Stimulated activated CD4-positive, alpha-beta T cell treated with anti-CD3 and anti-CD28 coated beads, Interleukin-1b, Interleukin-23, amount 100 ng/mL, for 4 hours (primary cell): ENCODE measurements at places on chromosomes 4 and X.

GRCh38 chrX:20128670-20129069 lies 12.0 kb upstream of the MAP7D2 start:
- DNase-seq: no peak

DNA sequence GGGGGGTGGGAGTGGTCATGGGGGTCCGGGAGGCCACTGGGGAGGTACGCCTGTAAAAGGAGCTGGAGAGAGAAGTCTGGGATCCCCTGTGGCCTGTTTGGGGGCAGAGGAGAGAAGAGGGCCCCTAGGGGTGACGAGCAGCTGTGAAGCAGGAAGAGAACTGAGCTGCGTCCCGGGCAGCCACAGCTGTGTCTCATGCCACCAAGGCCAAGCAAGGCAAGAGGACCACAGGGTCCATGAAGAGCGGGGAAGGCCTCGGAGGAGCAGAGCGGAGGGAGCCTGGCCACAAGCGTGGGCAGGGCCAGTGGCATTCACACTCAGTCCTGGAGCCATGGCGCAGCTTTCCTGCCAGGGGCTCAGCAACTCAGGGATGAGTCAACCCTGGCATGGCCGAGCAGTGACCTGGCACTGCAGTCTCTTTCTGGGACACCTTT lies 13.6 kb upstream of the NAT8L start:
- no peak for DNase-seq

DNA sequence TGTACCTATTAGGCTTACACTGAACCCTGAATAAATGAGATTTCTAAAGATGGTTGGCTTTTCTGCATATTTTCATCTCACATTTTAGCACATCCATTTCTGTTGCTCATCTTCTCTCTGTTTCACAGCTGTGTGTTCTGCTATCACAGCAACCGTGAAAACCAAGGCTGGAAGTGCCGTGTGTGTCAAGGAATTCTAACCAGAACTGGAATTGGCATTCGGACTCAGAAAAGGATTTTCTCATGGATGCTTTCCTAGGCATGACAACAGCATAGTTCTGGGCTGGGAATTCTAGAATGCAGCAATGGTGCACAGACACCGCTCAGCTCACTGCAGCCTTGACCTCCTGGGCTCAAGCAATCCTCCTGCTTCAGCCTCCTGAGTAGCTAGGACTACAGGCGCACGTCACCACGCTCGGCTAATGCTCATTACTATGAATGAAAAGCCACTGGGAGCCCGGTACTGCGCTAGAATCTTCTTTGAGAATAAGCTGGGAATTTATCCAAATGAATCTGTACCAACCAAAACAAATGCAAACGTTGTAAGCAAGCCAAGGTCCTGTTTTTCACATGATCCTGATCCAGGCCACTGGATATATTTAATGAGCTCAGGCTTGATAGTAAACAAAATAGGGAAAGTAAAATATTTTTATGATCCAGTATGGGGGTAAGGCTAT lies 105.2 kb downstream of the RBM47 start:
- DNase-seq: no peak

DNA sequence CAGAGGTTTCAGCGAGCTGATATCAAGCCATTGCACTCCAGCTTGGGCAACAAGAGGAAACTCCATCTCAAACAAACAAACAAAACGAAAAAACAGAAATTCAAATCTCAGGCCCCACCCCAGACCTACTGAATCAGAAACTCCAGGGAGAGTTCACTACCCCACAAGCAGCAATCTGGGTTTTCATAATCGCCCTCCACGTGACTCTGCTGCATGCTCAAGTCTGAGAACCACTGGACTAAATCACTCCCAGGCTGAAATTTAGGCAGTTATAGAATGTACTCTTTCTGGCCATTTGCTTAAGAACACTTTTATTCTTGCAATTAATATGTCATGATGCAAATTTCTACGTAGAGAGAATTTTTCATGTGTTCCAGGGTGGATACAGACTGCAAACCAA lies 287.3 kb downstream of the USP46 start:
- DNase-seq: no peak

DNA sequence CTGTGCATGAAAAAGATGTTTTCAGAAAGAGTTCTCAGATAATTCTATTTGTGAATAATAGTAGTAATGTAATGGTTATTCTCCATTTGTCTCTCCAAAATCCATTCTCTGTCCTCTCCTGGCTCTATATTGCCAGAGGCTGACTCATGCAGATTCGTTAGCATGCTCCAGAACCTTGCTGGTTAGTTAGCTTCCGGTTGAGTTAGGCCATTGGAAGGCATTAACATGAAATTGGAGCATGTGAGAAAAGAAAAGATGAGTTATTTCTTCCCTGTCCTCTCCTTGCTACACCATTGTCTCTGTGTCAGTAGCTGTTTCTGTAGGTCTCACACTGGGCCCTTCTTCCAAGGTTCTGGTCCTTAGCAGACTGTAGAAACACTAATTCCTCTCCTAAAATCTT lies 23.5 kb upstream of the PRDM8 start:
- no peak for DNase-seq

GRCh38 chr4:48015216-48015615 lies 1.3 kb downstream of the CNGA1 start:
- no peak for DNase-seq

- no peak for DNase-seq
These were observed 120.1 kb upstream of the NAP1L5 start for GRCh38 chr4:88817740-88818139.

DNA sequence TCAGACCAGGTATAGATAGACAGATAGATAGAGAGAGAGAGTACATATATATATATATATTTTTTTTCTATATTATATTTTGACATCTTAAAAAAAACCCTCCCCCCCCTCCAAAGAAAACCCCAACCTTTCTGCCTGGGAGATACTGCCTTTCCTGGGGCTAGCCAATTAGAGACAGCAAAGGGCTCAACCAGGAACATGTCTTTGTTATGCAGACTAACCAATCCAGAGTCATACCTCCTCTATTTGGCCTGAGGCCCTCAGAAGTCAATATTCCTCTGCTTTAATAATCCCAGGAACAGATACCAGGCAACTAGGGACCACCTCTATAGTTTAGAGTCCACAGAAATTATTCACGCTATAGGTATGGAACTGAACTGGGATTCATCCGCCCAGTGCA lies 135.6 kb upstream of the MAD2L1 start:
- DNase-seq: no peak

GRCh38 chr4:183967266-183967665 lies 62.2 kb downstream of the STOX2 start:
- no peak for DNase-seq

DNA sequence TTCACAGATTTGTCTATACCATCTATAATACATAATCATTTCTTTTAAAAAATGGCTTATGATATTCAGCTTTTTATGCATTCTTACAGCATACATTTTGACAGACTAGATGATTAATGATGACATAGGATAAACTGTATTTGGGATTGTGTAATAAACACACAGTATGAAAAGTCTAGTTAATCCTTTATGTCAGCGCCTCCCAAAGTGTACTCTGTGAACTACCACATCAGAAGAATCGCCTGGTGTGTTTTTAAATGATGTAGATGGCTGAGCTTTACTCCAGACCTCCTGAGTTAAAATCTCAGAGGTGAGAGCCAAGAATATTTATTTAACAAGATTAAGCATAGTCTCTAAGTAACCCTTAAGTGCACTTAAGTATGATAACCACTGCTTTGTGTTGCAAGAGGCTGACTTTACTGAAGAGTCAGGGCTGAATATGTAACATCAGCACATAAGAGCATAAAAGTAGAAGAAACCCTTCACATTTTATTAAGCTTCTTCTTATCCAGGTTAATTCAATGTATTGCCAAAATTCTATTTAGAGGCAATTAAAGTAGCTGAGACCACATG lies 104.2 kb downstream of the ANK2 start:
- no peak for DNase-seq

- DNase-seq: no peak
These were observed 681.4 kb downstream of the GABRG1 start for GRCh38 chr4:45442466-45442865.

- DNase-seq: no peak
These were observed 34.1 kb upstream of the CLDN24 start for GRCh38 chr4:183356173-183356830.

GRCh38 chrX:153321381-153322124 lies at the start of gene PNMA6F:
Gene PNMA6F, minus strand, starts transcription at chrX:153321767. Its CDS starts 1,093 bp downstream, at chrX:153320674.
- DNase-seq: no peak

DNA sequence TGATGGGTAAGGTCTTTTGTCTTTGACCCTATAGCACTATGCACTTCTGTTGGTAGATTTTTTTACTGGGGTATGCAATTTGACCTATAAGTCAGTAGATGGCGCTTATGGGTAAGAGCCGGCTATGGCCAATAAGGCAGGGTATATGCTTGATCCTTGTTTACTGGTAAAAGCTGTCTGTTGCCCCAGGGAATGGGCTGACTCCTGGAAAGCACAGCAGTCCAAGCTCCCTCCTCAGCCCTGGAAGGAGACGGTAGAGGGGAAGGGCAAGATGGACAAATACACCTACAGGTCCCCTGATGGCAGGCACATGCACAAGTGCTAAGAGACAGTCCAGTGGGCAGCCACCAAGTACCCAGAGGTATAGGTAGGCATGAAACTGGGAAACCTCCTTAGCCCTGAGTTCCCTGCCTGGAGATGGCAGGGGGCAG lies 63.7 kb downstream of the ADAMTS3 start:
- DNase-seq: no peak

GRCh38 chr4:71713611-71714203 lies 70.2 kb downstream of the GC start:
- no peak for DNase-seq

GRCh38 chrX:38249965-38250364 lies 29.3 kb upstream of the SRPX start:
- no peak for DNase-seq

DNA sequence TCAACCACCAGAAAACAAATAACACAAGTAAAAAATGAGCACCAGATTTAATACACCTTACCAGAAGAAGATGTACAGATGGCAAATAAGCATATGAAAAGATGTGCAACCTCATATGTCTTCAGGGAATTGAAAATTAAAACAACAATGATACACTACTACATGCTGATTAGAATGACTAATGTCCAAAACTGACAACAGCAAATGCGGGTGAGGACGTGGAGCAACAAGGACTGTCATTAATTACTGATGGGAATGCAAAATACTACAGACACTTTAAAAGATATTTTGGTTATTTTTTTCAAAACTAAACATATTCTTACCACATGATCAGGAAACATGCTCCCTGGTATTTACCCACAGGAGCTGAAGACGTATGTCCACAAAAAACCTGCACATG lies 140.3 kb downstream of the FRYL start:
- DNase-seq: no peak

- DNase-seq: no peak
These were observed 348.6 kb downstream of the TRAM1L1 start for GRCh38 chr4:116736756-116737155.

- no peak for DNase-seq
These were observed 10.5 kb downstream of the PPAT start for GRCh38 chr4:56424697-56425514.

- DNase-seq: no peak
These were observed 27.9 kb upstream of the PAPSS1 start for GRCh38 chr4:107747748-107748486.

- no peak for DNase-seq
These were observed 385.8 kb downstream of the PPARGC1A start for GRCh38 chr4:23504083-23504482.

- DNase-seq: no peak
These were observed 979 bp downstream of the EFNB1 start for GRCh38 chrX:68829582-68830418.

- DNase-seq: no peak
These were observed 222.2 kb downstream of the KCNIP4 start for GRCh38 chr4:21726255-21726815.

- peak; percentile 65 for DNase-seq
These were observed 16.4 kb upstream of the RUFY3 start for GRCh38 chr4:70705183-70706043.

GRCh38 chr4:153655002-153655541 lies 29.0 kb upstream of the TLR2 start:
- no peak for DNase-seq

GRCh38 chr4:165502916-165503907 lies 124.4 kb downstream of the CPE start:
- DNase-seq: no peak

DNA sequence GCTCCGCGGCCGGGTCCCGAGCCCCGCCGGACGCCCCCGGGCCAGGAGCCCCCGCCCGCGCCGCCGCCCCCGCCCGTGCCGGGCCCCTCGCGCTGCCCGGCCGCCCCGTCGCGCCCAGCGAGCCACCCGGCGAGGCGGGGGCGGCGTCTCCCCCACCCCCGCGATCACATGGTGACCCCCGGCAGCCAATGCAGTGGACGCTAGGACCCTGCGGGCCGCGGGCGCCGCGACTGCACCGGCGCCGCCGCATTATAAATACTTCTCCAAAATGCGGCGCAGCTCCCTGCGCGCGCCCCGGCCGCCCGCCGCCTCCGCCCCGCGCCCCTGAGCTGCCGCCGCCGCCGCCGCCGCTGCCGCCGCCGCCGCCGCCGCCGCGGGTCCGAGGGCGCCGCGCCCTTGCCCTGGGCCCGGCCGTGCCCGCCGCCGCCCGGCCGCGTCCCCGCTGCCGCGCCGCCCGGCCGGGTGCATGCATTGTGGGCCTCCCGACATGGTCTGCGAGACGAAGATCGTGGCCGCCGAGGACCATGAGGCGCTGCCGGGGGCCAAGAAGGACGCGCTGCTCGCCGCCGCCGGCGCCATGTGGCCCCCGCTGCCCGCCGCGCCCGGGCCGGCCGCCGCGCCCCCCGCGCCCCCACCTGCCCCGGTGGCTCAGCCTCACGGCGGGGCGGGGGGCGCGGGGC lies at the start of gene NAT8L:
NAT8L (plus strand) TSS at position 282 of the 680 bp plus-strand sequence; CDS start at position 467, 185 bp downstream.
- DNase-seq: peak; percentile 19

DNA sequence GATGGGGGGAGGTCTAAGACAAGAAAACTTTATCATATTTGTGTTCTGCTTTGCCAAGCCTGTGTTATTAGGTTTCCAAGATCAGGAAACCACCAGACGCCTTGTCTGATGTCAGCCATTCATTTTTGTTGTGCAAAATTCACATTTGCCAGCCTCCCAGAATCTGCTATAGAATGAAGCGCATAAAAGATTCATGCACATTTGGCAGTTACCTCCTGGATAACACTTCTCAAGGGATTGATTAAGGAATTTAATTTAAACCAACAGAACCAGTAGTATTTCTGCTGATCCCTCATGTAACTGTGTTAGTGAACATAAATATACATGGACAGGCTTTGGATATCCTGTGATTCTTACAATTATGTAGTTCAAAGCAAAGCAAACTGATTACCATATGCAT lies 187.9 kb downstream of the COMMD8 start:
- DNase-seq: no peak
